Large intestine (tissue), 12 donors: ENCODE measurements at places on chromosomes 7 and 10. TPM values are rescaled to one million over a fixed set of nuclear protein-coding genes. Genes with fewer than 3 reads are reported as not detected.
A peak's percentile ranks its signal among the peaks of the same experiment; 100 is the strongest.

Gene BBS9
- 8.8 TPM for polyA plus RNA-seq

Gene SPRN
- polyA plus RNA-seq = 4.9 TPM

Gene TMEM139
- 36.2 TPM for polyA plus RNA-seq

Gene CXCL12
- 46.6 TPM for polyA plus RNA-seq

Gene HIPK2
- 12.6 TPM for polyA plus RNA-seq

Gene ZFAND2A
- polyA plus RNA-seq = 20.2 TPM

Gene IFIT1B
- polyA plus RNA-seq = 0.34 TPM

Gene GRM3
- polyA plus RNA-seq = 0.16 TPM

DNA sequence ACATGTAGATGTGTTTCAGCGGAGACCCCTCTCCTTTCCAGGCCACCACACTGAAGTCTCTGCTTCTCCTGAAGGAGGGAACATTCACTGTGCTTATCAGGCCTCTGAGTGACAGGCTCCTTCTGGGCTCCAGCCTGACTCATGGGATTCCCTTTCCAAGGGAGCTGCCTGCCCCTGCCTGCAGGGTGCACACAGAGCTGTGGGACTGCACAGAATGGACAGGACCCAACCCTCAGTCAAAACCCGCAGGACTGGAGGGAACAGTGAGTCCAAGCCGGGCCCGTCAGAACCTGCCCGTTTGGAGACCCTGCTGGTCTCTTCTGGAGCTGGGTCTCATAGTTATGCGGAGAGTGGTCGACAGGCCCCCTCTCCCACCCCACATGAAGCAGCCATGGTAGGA lies 32.6 kb downstream of the PLAC9 start:
- DNase-seq = no peak

DNA sequence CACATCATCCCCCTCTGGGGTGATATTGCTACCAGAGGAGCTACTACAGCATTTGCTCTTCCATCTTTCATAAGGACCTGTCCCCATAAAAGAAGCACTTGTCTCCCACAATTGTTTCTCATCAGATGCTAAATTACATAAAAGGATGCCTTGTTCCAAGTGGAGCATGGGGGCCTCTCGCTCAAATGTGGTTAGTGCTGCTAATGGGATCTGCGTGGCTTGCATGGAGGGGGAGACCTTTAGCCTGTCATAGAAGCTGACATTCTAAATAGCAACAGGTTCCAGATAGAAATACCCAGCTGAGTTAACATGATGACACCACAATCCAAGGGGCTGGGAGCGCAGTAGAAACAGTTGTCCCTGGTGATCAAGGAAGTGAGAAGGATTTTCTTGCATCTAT lies 257.9 kb downstream of the SFMBT2 start:
- DNase-seq = no peak

DNA sequence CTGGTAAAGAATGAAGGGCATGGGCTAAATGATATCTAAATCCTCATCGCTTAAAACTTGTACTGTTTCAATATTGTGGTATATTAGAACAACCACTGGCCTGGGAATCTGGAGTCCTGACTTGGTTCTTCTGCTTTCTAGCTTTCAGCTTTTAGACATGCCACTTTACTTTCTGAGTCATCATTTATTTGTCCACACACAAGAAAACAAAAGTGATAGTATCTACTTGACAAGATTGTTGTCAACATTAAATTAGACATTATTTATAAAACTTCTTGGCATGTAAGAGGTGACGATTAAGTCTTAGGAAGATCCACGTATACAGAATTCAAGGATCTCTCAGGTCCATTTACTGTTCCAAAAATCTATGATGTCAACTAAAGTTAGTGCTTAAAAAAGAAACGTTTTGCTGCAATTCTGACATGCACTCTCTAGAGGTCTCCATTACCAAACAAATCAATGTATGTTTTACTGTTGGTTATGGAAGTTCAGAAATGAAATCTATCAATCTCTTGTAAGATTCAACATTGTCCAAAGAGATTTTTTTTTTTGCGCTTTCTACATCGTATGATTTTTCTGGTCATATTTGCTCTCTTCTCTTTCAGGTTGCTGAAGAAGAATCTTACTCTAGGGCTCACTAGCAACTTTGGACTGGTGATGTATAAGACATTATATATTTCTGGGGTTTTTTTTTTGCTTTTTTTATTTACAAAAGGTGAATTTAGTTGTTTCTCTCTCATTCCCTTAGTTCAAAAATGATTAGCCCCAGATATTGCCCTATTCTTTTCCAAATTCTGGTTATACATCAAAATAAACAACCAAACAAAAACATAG lies 53.6 kb upstream of the DYNC1I1 start:
- DNase-seq = no peak

GRCh38 chr7:100967292-100967863 lies 2.0 kb upstream of the MUC12 start:
- DNase-seq = peak; percentile 28

DNA sequence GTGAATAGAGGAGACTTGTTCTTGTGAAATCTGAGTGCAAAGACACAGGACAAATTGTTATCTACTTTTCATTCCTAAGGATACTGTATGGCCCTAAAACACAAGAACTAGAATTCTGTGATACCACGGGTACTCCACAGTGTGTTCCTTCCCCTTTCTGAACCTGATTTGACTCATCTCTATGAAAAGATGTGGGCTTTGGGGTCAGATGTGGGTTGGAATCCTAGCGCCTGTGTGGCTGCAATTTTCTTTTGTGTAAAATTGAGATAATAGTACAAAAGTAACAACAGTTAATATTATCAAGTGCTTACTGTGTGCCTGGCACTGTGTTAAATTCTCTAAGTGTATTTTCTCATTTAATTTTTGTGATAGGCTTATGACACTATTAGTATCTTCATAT lies 8.1 kb downstream of the SRGN start:
- DNase-seq = no peak

GRCh38 chr7:94701555-94701973 lies 45.6 kb upstream of the SGCE start:
- DNase-seq = peak; percentile 9

- DNase-seq = no peak
Measured at GRCh38 chr7:2792856-2793487, 51.1 kb downstream of the GNA12 start.

DNA sequence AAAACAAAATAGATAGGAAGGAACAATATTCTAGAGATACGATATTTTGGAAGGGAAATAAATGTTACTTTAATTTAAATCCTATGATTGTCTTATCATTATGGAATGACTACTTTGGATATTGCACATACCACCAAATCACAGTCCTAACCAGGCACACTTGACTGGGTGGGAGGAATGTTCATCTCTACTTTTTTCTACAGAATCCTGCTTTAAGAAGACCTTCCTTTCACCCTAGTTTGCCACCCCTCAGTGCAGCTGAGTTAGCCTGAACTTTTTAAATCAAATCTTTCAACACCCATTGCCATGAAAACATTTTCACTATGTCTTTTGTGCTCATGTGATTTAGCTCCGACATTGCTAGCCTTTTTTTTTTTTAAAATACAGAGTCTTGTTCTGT lies 38.1 kb downstream of the RELN start:
- DNase-seq = no peak

DNA sequence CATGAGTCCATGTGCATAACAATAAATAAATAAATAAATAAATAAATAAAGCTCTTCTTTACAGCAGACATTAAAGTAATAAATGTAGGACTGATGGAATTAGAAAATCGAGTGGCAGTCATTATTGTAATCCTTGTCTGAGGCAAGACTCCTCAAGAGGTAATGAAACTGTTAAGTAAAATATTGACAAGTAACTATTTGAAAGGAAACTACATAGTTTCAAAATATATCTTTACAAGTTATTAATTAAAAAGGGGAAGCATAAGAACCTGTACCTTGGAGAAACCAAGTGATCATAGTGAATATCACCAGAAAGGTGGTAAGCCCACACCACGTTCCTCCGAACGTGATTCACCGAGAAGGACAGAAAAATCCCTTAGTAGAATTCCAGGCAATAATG lies 285.6 kb upstream of the SORCS1 start:
- DNase-seq = no peak

GRCh38 chr10:25176421-25176968 lies 1.7 kb downstream of the GPR158 start:
- no peak for DNase-seq

- DNase-seq = no peak
Measured at GRCh38 chr7:77354484-77354883, 61.7 kb downstream of the GSAP start.

GRCh38 chr10:31749981-31750840 lies 178.4 kb downstream of the ARHGAP12 start:
- DNase-seq = peak; percentile 42

GRCh38 chr7:12494687-12495024 lies 75.9 kb upstream of the SCIN start:
- DNase-seq = no peak
